ENCODE measurements at places on chromosomes 1 and 21.

DNA sequence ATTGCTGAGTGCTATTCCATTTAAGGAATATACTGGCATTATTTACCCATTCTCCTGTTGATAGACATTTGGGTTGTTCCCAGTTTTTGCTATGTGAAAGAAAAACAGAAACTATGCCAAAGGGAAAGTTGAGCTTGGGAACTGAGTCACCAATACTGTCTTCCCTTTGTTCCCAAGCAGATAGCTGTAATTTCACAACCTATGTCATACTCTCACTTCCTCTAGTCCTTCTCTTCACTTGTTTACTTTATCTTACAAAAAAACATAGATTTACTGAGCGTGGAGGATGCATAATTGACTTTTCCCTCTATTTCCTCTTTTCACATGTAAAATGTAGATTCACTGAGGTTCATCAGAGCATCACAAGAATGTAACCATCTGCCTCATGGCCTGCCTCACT, 32.4 kb upstream of the PGBD5 start:
- no peak for DNase-seq

DNA sequence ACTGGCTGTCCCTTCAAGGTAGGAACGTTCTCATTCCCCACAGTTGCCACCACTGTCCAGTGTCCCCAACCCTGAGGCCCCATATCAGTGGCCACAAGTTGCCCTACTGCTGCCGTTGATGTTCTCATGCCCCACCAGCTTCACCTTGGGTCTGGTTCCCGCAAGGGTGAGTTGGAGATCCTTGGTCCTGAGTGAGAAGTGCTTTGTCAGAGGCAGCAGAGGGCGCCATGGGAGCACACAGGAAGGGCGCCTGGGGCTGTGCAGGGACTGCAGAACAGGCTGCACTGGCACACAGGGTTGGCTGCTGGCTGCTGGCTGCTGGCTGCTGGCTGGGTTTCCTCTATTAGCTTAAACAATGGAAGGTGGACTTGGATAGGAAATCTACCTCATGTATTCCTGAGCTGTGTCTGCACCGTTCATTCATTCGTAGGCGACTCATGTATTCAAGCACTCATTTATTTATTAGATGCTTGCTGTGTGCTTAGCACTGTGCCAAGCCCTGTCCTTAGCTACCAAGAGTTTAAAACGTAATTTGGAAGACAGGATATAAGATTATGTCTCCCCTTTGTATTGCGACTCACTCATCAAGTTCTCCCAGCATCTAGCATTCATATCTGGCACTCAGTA, 2.1 kb upstream of the S100A9 start:
- no peak for DNase-seq

DNA sequence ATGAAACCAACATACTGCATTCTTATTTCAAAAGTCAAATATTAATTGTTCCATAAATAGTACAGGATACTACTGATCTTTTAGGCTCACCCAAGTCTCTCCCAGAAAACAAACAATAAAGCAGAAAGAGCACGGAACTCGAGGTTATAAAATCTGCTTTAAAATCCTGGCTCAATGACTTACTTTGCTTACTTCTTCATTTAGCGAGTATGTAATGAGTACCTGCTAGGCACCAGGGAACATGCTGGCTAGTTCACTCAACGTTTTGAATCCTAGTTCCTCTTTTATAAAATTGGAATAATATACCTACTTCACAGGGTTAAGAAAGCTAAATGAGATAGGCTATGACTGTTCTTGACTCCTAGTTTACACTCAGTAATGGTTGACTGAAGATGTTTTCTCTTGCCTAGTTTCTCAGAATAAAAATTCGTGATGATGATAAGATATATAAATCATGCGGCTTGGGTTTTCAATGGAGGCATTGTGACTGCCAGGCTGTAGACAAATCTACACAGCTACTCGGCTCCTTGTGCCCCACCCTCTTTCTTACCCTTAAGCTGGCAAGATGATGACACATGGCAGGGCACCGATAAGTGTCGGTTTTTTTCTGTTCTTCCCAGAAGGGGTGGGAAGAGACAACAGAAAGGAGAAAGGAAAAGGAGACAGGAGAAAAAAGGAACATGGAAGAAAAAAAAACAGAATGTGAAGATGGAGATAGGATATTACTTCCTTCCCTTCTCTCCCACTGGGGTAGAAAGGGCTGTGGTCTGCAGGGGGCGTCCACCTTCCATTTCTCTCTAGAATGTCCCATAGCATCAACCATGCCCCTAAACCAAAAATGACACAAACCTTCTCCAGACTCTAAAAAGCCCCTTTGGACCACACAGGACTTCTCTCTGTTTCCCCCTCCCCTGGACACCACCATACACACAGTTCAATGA, 507.1 kb downstream of the SMYD3 start:
- DNase-seq = no peak

GRCh38 chr21:44087426-44088400, 19.5 kb upstream of the PWP2 start:
- DNase-seq = no peak

- no peak for DNase-seq
These were observed 20.7 kb upstream of the ZNF326 start for GRCh38 chr1:89974256-89974655.

DNA sequence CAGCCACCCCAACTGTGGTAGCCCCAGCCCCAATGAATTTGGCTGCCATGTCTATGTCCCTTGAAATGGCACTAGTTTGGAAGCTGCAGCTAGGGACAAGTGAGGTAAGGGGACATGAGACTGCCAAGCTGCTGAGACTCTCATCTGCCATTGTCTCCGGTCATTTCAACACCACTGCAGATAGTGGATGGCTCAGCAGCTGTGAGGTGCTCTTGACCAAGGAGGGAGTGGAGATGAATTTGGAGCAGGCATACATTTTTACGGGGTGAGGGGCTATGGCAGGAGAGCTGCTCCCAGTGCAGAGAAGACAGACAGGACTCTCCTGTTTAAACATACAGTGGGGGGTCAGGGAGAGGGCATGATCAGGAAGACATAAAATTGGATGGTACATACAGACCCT, 315.5 kb upstream of the CAMK1G start:
- DNase-seq = no peak
